Calu3 (cell line): ENCODE measurements at places on chromosomes 2 and 18. TPM values are rescaled to one million over a fixed set of nuclear protein-coding genes. Genes with fewer than 3 reads are reported as not detected.

The AQP12A gene
- not detected in 2 replicates for total RNA-seq

The LCT gene
- 1.3 and 1.4 TPM in 2 replicates for total RNA-seq

The SCYGR4 gene
- 0.22 TPM in 1 of 2 replicates, not detected in the other for total RNA-seq

The DCDC2C gene
- total RNA-seq, result not detected in 2 replicates

The RNU2-63P gene
- not detected in 2 replicates for total RNA-seq

The CABLES1 gene
- total RNA-seq, result 16.2 and 16.9 TPM in 2 replicates

DNA sequence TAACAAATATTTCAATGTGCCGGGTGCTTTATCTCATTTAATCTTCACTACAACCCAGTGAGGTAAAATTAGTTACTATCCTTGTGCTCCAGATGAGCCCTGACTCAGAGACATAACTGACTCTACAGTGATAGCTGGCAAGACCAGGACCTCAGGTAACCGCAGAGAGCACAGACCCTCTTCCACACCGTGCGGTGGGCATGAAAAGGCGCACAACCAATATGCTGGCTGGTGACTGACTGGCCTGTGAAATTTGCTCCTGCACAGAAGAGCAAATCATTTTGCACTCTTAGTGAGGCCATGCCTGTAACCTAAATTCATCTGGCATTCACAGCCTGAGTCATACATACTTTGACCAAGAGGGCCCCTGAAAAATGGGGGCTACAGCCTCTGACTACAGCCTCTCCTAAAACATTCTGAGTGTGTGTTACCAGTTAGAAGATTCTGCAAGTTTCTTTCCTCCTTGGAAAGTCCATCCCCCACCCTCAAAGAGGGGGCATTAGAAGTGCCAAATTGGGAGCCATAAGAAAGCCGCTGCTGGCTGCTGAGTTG, 22.4 kb upstream of the MSGN1 start:
- no peak overlapping the region for H3K27ac ChIP-seq
- H3K4me3 ChIP-seq, result no peak overlapping the region
- no peak for DNase-seq
- no peaks in the 10 kb centered on the region for H3K36me3 ChIP-seq

GRCh38 chr18:76604108-76604934, 109.3 kb upstream of the ZNF516 start:
- no peaks in the 10 kb centered on the region for H3K36me3 ChIP-seq
- DNase-seq, result no peak
- no peaks in the 10 kb centered on the region for H3K4me1 ChIP-seq
- no peaks in the 10 kb centered on the region for H3K27me3 ChIP-seq

DNA sequence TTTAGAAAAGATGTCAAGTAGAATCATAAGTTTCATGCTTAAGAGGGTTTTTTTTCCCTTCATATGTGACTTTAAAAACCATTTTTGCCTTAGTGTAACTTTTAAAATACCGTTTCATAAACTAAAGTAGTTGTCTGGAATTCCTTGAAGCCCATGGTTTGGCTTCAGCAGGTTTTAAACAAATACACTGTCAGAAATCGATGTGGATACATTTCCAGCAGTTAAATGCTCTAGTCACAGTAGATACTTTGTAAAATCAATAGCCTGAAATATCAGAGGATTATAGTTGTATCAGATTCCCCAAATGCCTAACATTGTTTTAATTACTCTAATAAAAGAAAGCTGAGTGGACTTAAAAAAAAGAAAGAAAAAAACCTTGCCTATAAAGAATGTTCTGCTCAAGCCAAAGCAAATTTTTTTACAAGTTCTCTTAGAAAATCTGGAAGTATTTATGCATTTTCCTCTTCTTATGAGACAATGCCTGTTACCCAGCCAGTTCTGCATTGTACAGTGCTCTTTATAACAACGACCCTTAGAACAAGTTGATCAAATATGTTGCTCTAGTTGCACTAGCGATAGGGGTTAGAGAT, 260.5 kb downstream of the LTBP1 start:
- H3K27me3 ChIP-seq, result no peaks in the 10 kb centered on the region
- H3K4me3 ChIP-seq, result no peak overlapping the region
- DNase-seq, result no peak
- H3K36me3 ChIP-seq, result no peaks in the 10 kb centered on the region
- H3K27ac ChIP-seq, result no peak overlapping the region
